ENCODE measurements at places on chromosomes 3 and 15. TPM values are rescaled to one million over a fixed set of nuclear protein-coding genes. Genes with fewer than 3 reads are reported as not detected.

GRCh38 chr3:117874028-117874690 lies 1160.5 kb downstream of the IGSF11 start:
- H3K36me3 ChIP-seq = no peaks in the 10 kb centered on the region
- DNase-seq = no peak
- H3K27me3 ChIP-seq = no peaks in the 10 kb centered on the region
- H3K27ac ChIP-seq = no peak overlapping the region

- H3K27me3 ChIP-seq = peaks cover 4% of the 10 kb centered on the region
- H3K27ac ChIP-seq = no peak overlapping the region
- no peak overlapping the region for H3K4me3 ChIP-seq
- H3K36me3 ChIP-seq = peaks cover 26% of the 10 kb centered on the region
- H3K4me1 ChIP-seq = no peaks in the 10 kb centered on the region
These were observed 25.0 kb downstream of the LIPH start for GRCh38 chr3:185527364-185527763.

DNA sequence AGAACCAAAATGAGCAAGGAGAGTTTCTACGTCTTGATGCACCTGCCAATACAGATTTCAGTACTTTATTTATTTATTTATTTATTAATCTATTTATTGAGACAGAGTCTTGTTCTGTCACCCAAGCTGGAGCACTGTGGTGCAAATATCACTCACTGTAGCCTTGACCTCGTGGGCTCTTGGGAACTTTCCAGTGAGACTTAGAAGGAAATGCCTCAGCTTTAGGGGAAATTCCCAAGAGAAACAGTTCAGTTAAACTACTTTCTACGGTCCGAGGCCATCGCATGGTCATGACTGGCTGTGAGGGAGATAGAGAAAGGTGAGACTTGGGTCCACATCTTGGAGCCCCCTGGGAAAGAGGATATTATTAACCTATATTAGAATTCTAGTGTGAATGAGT lies 47.0 kb upstream of the HERC1 start:
- H3K27me3 ChIP-seq = no peaks in the 10 kb centered on the region
- no peaks in the 10 kb centered on the region for H3K36me3 ChIP-seq
- H3K4me1 ChIP-seq = no peaks in the 10 kb centered on the region
- DNase-seq = no peak

GRCh38 chr15:69972436-69972835 lies 125.3 kb downstream of the TLE3 start:
- H3K27ac ChIP-seq = no peak overlapping the region
- no peaks in the 10 kb centered on the region for H3K36me3 ChIP-seq
- no peak for DNase-seq
- no peaks in the 10 kb centered on the region for H3K4me1 ChIP-seq

DNA sequence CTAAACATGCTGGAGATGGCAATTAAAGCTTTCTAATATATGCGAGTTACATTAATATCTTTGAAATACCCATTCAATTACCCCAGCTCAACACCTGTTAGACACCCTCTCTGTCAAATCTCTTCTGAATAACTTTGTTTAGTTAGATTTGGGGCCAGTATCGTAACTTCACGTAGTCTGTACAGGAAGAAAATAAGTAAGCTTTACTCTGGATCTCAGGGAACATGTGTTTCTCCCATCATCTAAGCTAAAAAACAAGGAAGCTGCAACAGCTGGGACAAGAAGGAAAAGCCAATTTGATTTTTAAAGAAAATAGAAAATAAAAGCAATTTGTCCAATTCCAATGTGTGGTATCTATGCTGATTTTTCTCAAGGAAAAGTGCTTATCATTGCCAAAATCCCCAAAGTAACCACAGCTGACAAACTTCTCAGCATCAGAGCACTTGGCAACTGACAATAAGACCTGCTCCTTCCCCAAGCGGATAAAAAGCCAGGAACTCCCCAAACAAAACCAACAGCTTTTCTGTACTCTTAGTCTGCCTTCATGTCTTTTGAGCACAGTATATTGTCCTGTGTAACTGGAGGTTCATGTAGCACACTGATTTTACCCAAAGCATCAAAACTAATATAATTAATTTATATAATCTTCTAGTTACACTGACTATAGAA lies 279.1 kb downstream of the ZBTB20 start:
- H3K27ac ChIP-seq = no peak overlapping the region
- no peak overlapping the region for H3K4me3 ChIP-seq
- no peak for DNase-seq
- peaks cover 21% of the 10 kb centered on the region for H3K4me1 ChIP-seq
- H3K36me3 ChIP-seq = no peaks in the 10 kb centered on the region

GRCh38 chr15:90259524-90259923 lies 5.9 kb upstream of the NGRN start:
- no peaks in the 10 kb centered on the region for H3K27me3 ChIP-seq
- no peak overlapping the region for H3K4me3 ChIP-seq
- no peak for DNase-seq
- H3K36me3 ChIP-seq = no peaks in the 10 kb centered on the region

GRCh38 chr3:78848392-78849288 lies 919.2 kb downstream of the ROBO1 start:
- DNase-seq = no peak
- no peaks in the 10 kb centered on the region for H3K4me1 ChIP-seq
- H3K27me3 ChIP-seq = no peaks in the 10 kb centered on the region
- no peaks in the 10 kb centered on the region for H3K36me3 ChIP-seq
- H3K27ac ChIP-seq = no peak overlapping the region

DNA sequence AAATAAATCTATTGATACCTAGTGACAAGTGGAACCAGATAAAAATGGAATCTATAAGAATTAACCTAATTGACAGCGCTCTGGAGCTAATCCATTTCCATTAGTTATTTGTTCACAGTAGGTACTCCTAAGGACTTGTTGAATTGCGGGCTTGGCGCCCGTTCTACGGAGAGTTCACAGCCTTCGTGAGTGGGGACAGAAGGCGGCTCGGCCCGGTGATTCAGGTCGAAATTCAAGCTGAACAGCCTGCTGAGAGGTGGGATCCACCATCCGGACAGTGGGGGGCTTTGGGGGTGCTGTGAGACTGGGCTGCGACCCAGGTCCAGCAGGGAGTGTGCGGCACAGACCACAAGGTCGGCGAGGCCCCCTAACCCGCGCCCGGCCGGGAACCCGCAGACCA lies 779 bp upstream of the CTNNB1 start:
- no peaks in the 10 kb centered on the region for H3K27me3 ChIP-seq
- peak overlapping the region; percentile 95 for H3K27ac ChIP-seq
- H3K4me1 ChIP-seq = peaks cover 23% of the 10 kb centered on the region
- peak; percentile 65 for DNase-seq
- peak overlapping the region; percentile 67 for H3K4me3 ChIP-seq
- H3K36me3 ChIP-seq = no peaks in the 10 kb centered on the region

The RPL22L1 gene
- 25.3 TPM for total RNA-seq

The TMEM42 gene
- 17.4 TPM for total RNA-seq
